ENCODE measurements at places on chromosomes 4 and X. TPM values are rescaled to one million over a fixed set of nuclear protein-coding genes. Genes with fewer than 3 reads are reported as not detected.

DNA sequence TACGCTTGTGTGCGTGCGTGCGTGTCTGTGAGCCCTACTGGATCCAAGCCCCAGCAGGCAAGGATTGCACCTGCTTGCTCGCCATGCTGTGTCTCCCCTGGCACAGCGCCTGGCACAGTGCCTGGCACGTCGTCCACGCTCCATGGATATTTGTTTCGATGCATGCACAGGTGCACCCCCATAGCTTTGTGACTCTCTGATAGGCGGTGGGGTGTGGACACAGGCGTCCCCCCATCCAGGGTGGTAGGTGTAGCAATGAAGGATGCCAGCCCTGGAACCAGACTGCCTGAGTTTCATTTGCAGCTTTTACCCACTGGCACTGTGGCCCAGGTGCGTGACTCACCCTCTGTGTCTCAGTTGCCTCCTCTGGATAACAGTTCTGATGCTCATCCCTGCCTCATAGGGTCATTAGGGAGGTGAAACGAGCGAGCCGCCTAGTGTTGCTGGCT lies 20.2 kb downstream of the PIGG start:
- H3K4me3 ChIP-seq, result no peak overlapping the region
- no peaks in the 10 kb centered on the region for H3K27me3 ChIP-seq
- no peak for DNase-seq
- no peaks in the 10 kb centered on the region for H3K4me1 ChIP-seq

DNA sequence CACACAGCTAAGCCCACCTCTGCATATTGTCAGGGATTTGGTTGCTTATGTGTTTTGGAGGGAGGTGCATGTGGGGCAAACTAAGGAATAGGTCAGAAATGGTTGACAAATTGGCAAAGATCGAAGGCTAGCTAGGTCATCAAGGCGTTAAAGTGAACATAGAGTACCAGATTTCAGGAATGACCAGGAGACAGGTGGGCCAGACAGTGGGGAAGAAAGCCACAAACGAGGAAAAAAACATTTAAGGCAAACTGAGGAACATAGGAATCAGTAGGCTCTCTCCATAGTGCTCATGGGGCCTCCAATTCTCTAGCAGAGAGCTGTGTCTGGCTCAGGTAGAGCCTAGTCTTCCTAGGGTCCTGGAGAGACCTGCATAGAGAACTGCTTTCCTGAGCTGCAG lies 57.4 kb downstream of the CNGA2 start:
- H3K27ac ChIP-seq, result no peak overlapping the region
- no peak overlapping the region for H3K4me3 ChIP-seq
- no peak for DNase-seq
- peaks cover 9% of the 10 kb centered on the region for H3K4me1 ChIP-seq

- H3K4me1 ChIP-seq, result no peaks in the 10 kb centered on the region
- no peaks in the 10 kb centered on the region for H3K36me3 ChIP-seq
- DNase-seq, result no peak
- no peaks in the 10 kb centered on the region for H3K27me3 ChIP-seq
- H3K27ac ChIP-seq, result no peak overlapping the region
Measured at GRCh38 chr4:148315049-148315448, 127.2 kb downstream of the NR3C2 start.

DNA sequence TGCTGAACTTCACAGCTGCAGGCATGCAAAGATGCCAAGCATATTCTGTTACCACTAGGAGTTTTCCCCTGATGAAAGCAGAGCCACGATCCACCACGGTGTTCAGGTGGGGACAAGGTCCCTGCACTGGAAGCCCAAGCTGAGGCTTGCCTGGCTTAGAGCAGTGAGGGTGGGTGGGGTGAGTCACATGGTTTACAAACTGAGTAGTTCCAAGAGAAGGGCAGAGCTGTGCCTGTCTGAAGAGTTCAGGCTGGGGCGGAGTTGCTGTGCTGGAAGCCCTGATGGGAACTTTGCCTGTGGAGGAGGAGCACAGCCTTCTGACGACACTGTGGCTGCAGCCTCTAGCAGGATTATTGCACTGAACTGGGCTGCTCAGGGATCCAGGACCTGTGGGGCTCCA lies 45.5 kb downstream of the FAM9B start:
- no peaks in the 10 kb centered on the region for H3K36me3 ChIP-seq
- H3K27ac ChIP-seq, result no peak overlapping the region
- no peaks in the 10 kb centered on the region for H3K27me3 ChIP-seq
- no peak overlapping the region for H3K4me3 ChIP-seq
- no peaks in the 10 kb centered on the region for H3K4me1 ChIP-seq

DNA sequence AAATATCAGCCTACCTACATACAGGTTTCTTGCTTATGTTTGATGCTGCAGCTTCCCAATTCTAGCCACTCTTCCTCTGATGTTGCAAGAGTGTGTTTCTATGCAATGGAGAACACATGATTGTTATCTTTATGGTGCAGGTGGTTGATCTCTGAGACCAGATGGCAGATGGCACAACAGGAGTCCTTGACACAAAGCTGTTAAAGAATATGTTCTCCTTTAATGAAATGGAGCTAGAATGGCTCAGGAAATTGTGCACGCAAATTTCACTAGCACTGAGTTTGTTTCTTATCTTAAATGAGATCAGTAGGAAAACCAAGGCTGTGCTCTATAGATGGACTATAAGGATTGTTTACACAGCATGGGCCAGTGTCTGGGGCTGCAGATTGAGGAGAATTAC lies 29.9 kb upstream of the TTC29 start:
- H3K4me1 ChIP-seq, result no peaks in the 10 kb centered on the region
- H3K27me3 ChIP-seq, result peaks cover 30% of the 10 kb centered on the region
- no peak overlapping the region for H3K4me3 ChIP-seq
- no peak overlapping the region for H3K27ac ChIP-seq
- no peaks in the 10 kb centered on the region for H3K36me3 ChIP-seq
- no peak for DNase-seq

MAGEA4 gene
- total RNA-seq, result not detected

P2RY4 gene
- total RNA-seq, result not detected

HERC6 gene
- total RNA-seq, result 4.9 TPM

PIR gene
- 27.5 TPM for total RNA-seq

All from HCT116 (cell line).